Activated CD8-positive, alpha-beta memory T cell treated with anti-CD3 and anti-CD28 coated beads, Interleukin-2, amount 10 ng/mL, durations not matched to agents 7 days and 5 days (primary cell): ENCODE measurements at places on chromosomes 4 and X.

DNA sequence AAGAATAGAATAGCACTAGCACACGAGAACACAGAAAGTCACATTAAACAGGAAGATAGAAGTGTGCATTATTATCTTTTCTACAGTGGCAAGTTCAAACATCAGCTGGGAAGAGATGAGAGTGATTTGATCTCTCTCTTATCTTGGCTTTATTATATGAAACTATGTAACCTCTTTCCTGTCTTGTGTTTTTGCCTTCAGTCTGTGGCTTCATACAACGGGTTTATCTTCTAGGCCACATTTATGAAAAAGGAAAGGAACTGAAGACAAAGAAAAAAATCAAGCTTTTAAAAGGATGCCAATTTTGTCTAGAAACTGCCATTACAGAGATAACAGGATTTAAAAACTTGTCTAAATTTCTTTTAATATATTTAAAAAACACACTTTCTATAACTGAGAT, 983.6 kb downstream of the RPA4 start:
- no peaks in the 10 kb centered on the region for H3K36me3 ChIP-seq
- no peak overlapping the region for H3K4me3 ChIP-seq
- no peaks in the 10 kb centered on the region for H3K27me3 ChIP-seq
- no peaks in the 10 kb centered on the region for H3K4me1 ChIP-seq
- no peak for DNase-seq

GRCh38 chr4:94559351-94559806, 107.6 kb downstream of the PDLIM5 start:
- H3K27me3 ChIP-seq = no peaks in the 10 kb centered on the region
- H3K4me3 ChIP-seq = no peak overlapping the region
- DNase-seq = no peak
- no peak overlapping the region for H3K27ac ChIP-seq
- no peaks in the 10 kb centered on the region for H3K36me3 ChIP-seq

GRCh38 chrX:17697191-17697590, 40.1 kb upstream of the SCML1 start:
- no peaks in the 10 kb centered on the region for H3K36me3 ChIP-seq
- H3K27me3 ChIP-seq = peaks cover 2% of the 10 kb centered on the region
- no peaks in the 10 kb centered on the region for H3K4me1 ChIP-seq
- H3K4me3 ChIP-seq = no peak overlapping the region
- no peak for DNase-seq

DNA sequence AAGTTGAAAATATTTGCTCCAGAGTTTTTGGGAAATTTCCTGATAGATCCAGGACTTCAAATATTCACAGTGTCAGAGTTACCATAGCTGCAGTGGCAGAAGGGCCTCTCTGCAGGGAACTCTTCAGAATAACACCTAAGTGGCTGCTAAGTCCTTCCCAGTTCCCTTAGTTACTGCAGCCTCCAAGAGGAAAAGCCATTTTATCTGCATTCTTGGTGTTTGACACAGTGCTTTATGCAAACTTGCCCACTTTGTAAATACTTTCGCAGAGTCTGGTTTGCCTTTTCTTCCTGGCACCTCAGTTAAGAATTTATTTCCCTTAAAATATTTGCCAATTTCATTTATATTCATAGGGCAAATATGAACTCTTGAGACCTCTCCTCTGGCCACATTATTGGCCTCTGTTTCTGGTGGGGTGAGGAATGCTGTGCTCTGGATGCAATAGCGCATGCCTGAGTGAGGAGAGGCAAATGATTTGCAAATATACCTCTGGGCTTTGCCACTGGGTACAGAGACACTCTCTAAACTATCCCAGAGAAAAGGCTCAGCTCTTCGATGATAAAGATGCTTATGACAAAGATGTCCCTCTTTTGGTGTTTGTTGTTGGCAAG, 566.3 kb upstream of the NR3C2 start:
- no peak overlapping the region for H3K27ac ChIP-seq
- H3K4me1 ChIP-seq = no peaks in the 10 kb centered on the region
- H3K36me3 ChIP-seq = no peaks in the 10 kb centered on the region
